BJ (cell line): ENCODE measurements at places on chromosomes 3 and 15. TPM values are rescaled to one million over a fixed set of nuclear protein-coding genes. Genes with fewer than 3 reads are reported as not detected.

Gene SLC9C1
- polyA plus RNA-seq = not detected in 2 replicates

Gene TRANK1
- 9.7 and 11.3 TPM in 2 replicates for polyA plus RNA-seq

Gene ACOX2
- polyA plus RNA-seq = 32.3 and 39.6 TPM in 2 replicates

Gene MCTP2
- 9.5 TPM in 2 replicates for polyA plus RNA-seq

Gene CCDC39
- polyA plus RNA-seq = not detected in 2 replicates

Gene LINS1
- polyA plus RNA-seq = 5.9 and 7.6 TPM in 2 replicates

Gene CGNL1
- 0.06 and 0.09 TPM in 2 replicates for polyA plus RNA-seq

Gene BOC
- 11.3 and 17.7 TPM in 2 replicates for polyA plus RNA-seq

Gene IMPG2
- polyA plus RNA-seq = 0.10 and 0.15 TPM in 2 replicates
